ENCODE measurements at places on chromosomes 12 and 14.
A peak's percentile ranks its signal among the peaks of the same experiment; 100 is the strongest.

DNA sequence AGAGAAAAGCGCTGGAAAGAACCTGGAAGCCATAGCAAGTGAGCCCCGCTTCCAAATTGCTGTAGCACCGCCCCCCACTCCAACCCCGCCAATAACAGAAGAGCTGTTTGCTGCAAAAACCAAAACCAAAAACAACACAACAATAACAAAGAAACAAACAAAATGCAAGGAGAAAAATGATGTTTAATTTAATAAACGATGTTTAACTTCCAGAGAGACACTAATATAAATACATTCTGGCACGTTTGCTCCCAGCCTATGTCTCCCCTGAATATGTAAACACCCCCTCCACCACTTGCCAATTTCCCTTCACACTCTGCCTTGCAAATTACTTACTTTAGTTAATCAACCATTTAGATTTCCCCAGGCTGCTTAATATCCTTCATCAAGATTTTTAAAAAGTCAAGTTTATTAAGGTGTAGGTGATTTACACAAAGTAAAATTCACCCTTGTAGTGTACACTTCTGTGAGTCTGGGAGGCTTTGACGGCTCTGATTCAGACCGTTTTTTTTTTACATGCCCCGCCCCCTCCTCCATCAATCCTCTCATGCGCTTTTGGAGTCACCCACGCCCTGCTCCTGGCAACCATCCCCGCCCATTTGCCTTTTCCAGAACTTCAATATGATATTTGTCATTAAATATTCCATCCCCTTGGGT, 482 bp upstream of the IFI27L2 start:
- peak; percentile 53 for DNase-seq

DNA sequence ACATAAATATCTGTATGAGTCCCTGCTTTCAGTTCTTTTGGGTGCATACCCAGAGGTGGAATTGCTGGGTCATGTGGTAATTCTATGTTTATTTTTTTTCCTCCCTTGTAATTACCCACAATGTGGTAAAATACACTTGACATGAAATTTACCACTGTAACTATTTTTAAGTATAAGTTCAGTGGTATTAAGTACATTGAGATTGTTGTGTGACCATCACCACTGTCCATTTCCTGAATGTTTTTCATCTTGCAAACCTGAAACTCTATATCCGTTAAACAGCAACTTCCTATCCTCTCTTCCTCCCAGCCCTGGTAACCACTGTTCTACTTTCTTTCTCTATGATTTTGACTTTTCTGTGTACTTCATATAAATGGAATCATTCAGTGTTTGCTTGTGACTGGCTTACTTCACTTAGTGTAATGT, 51.4 kb downstream of the BORCS5 start:
- no peak for DNase-seq

DNA sequence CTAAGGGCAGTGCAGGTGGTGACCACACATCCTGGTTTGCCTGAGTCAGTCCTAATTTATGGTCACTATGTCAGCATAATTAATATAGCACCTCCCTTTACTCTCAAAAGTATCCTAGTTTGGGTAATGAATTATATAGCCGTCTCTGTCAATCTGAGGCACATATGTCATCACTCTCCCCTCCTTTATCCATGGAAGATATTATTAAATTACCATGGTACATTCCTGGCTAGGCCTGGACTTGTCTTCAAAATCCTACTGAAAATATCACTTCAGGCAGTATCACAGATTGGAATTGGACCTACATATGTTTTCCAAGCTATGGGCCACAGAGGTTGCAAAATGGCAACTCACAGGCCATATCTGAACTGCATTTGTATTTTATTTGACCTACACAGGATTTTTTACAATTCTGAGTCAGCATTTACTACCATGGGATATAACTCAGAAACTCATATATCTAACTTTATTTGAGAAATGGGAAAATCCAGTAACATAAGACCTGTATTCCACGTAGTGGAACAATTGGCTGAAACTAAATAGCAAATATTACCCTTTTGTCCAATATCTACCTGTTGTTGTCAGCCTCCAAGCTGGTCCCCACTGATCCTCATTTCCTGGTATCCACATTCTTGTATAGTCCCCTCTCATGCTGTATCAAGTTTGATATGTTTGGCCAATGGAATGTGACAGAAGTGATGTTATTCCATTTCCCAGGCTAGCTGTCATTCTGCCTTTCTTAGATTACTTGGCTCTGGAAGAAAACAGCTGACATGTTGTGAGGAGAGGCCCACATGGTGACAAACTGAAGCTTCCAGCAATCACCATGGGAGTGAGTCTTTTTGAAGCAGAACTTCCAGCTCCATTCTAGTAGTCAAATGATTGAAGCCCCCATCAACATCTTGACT, 102.5 kb upstream of the MDM1 start:
- DNase-seq = no peak

GRCh38 chr12:25320123-25321006, 69.6 kb upstream of the KRAS start:
- no peak for DNase-seq

DNA sequence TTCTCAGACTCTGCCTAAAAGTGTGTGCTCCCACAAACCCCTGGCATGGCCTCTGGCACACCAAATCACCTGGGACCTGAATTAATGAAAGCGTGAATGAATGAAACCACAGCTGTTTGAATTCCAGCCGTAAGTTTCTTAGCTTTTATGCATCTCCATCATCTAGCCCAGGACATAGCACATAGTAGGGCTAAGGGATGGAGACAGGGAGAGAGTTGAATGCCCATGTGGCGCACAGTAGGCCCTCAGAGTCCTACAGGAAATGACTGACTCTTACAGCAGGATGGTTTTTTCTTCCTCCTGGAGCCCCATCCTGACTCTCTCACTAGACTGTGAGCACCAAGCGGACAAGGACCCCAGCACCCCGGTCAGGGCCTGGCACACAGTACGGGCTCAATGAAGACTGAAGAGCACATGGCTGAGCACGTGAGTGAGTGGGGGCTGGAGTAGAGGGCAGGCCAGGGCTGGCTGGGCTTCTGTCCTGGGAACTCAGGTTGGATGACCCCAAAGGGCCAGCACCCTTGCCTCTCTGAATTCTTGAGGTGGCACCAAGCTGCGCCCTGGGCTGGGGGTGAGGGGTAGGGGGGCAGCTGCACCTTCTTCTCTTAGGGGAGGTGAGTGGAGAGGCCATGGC, 351.3 kb downstream of the MED13L start:
- DNase-seq = no peak

DNA sequence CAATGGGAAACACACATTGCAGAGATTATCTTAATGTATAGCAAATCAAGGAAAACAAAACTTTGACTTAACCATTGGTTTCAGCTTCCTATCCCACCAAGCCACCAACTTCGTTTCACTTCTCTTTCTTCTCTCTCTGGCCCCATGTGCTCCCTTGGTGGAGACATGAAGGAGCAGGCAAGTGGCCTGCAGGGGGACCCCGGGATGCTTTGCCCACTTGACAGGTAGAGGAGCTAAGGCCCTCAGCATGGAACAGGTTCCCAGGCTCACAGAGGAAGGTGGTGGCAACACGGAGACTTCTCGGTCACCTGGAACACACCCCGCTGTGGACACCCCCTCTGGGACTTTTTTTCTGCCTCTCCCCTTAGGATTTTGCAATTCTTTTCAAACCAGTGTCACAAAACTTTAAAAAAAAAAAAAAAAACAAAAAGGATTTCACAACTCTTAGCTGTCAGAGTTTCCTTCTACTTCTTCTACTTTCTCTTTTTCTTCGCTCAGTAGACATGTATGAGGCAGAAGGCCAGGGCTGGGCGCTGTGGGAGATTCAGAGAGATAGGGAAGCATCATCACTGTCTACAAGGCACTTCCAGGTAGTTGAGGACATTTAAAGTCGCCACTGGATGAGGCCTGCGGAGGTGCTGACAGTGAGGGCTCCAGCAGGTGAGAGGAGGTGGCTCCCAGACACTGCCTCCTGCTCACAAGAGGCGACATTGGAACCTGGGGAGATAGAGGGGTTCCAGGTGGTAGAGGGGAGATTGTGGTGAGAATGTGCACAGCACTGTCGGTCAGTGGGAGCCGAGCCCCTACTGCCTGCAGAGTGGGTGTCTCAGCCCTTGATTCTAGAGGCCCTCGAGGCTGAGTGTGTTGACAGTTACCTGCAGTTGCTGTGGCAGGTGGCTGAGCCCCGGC, 119.6 kb downstream of the GCH1 start:
- no peak for DNase-seq
